Stimulated activated CD8-positive, alpha-beta memory T cell treated with anti-CD3 and anti-CD28 coated beads, Interleukin-7, amount 100 ng/mL, for 1 hour (primary cell): ENCODE measurements at places on chromosomes 4 and X.

DNA sequence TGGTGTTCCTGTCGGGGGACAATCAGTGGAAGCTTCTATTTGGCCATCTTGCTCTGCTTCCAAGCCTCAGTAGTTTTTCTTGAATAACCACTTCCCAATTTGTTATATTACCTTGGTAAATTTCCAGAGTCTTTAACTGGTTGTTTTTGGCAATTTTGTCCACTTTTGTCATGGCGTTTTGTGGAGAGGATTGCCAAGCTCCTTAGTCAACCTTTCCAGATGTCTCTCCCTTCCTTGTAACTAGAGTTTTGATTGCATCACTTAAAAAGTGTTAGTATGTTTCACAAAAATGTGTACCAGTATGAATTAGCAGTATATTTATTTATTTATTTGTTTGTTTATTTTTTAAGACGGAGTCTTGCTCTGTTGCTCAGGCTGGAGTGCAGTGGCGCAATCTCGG, 15.8 kb upstream of the UXT start:
- no peak for DNase-seq

DNA sequence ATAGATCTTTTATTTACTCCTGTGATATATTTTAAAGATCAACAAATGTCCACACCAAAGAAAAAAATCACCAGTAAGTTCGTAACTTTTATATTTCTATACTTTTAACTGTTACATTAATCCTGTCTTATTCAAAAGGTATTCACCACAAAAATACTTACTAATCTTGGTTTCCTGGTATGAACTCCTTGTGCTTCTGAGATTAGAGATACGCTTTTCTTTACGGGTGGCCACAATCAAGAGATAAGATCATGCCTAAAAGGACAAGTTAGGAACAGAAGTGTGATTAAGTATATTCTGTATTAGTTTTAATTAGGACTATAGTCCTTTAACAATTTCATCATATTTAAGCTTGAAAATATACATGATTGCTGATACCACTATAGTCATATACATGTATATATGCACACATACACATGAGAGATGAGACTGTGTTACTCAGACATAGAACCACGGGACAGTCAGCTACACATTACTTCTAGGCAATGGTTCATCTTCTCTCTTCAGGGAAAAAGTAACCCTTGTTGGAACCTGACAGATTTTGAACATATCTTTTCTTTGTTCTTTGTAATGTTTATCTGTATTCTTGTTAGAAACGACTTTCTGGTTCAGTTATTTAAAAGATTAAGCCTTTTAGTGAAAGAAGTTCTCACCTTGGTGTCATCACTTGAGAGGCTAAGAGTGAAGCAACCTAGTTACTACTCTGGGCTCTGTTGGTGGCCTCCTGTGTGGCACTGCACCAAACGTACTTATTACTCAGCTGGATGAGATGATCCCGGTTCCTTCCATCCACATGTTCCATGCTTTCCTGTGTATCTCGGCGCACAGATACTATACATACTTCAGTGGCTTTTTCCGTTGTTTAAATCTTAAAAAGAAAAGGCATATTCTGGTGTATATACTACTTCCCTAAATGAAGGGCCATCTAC, 146.1 kb downstream of the CBR4 start:
- DNase-seq: no peak

DNA sequence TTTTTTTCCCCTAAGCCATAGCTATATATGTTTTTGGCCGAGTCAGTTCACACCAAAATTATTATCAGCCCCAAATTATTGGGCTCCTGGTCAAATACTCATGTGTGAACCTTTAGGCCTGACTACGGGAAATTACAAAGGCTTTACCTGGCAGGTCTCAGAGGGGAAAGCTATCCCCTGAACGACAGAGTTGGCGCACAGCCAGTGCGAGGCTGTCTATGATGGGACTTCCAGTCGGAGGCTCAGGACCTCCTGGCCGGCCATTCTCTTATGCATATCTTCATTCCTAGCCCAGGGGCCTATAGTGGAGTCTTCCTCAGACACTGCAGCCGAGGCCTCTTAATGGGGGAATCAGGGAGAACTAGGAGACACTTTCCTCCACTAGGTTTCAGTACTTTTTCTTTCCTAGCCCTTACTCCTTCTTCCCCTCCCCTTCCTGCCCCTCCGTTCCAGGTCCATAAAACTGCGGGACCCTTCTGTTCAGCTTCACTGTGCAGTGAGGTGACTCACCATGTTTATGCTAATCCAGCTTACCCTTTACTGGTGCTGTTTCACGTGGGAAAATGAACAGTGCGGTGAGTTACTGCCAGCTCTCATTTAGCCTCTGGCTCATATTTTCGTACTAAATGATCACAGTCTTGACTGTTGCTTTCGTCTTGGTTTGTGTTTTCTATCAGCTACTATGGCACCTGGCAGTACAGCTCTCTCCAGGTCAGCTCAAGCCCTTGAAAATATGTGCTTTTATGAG, 533.9 kb downstream of the FSTL5 start:
- DNase-seq: no peak

- DNase-seq: no peak
Observed at GRCh38 chrX:38694394-38694793, 106.9 kb upstream of the MID1IP1 start.

- DNase-seq: no peak
Observed at GRCh38 chrX:145861818-145862217, 44.2 kb downstream of the SLITRK2 start.

DNA sequence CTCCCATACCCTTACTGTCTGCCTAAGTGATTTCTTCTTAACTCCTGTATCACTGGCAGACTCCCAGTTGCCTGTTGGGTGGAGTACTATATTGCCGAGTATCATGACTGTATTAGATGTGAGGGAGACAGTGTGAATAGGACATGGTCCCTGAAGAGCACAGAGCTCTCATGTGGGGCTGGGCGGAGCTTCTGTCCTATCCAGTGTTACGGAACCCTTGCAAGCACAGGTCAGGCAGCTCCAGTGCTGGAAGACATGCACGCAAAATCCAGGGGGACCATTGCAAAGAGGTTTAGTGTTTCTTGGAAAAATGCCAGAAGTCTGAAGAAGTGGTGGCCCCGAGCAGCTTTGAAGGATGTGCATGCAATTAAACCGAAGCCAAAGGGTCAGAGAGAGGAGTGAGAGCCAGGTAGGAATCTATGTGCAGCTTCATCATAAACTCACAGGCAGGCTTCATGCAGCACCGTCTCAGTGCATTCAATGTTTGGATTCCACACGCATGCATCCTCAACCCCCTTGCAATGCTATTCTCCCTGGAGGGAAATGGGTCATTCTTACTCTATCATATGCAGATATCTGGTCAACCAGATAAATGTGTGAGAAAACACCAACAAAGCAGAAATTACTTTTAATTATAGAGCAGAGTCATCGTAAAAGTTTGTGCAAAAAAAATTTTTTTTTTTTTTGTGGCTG, 49.7 kb upstream of the DHRSX start:
- DNase-seq: no peak

GRCh38 chr4:121030711-121031110, 41.6 kb downstream of the NDNF start:
- DNase-seq: no peak

GRCh38 chr4:155758481-155759371, at the start of gene GUCY1B1:
Gene GUCY1B1 (plus strand): TSS chr4:155759021. CDS start chr4:155759141, 120 bp downstream.
- DNase-seq: peak; percentile 44

- no peak for DNase-seq
Observed at GRCh38 chr4:153265306-153266047, 61.2 kb downstream of the TRIM2 start.

GRCh38 chr4:85557016-85557901, 82.3 kb downstream of the ARHGAP24 start:
- no peak for DNase-seq

DNA sequence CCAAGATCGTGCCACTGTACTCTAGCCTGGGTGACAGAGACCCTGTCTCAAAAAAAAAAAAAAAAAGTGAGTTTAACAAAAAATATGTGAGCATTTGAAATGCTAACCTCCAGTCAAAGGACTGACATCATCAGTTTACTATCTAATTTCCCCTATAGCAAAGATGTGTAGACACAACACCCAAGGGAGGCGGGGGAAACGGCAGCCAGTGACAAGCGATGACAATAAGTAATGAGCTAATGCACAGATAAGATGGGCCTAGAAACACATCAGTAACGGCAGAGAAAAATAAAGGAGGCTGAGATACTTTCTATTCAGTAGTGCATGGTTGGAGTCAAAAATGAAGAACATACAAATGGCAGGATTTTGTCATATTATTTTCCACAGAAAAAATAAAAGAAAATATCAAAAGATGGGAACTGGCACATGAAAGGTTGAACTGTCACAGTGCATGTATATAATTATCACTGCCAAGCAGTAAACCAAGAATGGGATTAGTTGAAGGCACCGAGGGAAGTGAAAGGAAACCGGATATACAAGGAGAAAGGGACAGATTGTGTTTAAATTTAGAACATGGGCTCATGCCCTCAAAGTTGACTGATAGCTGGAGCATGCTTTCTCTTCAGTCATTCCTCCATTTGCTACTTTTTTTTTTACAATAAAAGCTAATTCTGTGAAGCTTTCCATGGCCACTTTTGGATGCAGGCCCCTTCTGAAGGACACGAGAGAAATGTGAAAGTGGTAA, 41.8 kb downstream of the IGFBP7 start:
- no peak for DNase-seq

GRCh38 chrX:20029728-20030127, 38.9 kb upstream of the BCLAF3 start:
- DNase-seq: no peak

DNA sequence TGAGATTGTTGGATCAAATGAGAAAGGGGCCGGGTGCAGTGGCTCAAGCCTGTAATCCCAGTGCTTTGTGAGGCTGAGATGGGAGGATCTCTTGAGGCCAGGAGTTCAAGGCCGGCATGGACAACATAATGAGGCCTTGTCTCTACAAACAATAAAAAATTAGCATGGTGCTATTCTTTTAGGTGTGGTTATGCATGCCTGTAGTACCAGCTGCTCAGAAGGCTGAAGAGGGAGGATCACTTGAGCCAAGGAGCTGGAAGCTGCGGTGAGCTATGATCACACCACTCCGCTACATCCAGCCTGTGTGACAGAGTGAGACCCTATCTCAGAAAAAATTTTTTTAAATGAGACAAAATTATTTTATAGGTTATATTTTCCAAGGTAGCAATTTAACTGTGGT, 49.7 kb upstream of the TMEM150C start:
- DNase-seq: no peak

- no peak for DNase-seq
Observed at GRCh38 chrX:51834076-51834475, 59.3 kb upstream of the MAGED1 start.

DNA sequence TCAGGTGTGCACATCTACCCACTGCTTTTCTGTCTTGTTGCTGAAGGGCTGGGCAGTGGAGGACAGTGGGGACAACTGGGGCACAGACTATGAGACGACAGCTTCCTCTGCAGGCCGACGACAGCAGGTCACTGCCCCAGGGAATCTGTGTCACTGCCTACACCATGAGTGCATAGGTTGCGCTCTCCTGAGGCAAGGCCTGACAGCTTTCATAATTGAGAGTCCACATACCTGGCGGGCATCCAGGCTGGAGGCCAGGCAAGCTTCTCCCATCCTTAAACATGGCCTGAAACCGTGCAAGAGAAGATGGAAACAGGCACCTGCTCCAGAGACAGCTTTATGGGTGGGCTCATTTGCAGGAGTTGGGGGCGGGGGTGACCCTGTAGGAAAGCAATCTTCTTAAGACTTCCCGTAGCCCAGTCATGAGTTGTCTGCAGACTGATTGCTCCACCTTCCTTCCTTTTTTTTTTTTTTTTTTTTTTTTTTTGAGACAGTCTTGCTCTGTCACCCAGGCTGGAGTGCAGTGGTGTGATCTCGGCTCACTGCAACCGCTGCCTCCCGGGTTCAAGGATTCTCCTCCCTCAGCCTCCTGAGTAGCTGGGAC, 2.9 kb downstream of the ANOS1 start:
- DNase-seq: no peak

DNA sequence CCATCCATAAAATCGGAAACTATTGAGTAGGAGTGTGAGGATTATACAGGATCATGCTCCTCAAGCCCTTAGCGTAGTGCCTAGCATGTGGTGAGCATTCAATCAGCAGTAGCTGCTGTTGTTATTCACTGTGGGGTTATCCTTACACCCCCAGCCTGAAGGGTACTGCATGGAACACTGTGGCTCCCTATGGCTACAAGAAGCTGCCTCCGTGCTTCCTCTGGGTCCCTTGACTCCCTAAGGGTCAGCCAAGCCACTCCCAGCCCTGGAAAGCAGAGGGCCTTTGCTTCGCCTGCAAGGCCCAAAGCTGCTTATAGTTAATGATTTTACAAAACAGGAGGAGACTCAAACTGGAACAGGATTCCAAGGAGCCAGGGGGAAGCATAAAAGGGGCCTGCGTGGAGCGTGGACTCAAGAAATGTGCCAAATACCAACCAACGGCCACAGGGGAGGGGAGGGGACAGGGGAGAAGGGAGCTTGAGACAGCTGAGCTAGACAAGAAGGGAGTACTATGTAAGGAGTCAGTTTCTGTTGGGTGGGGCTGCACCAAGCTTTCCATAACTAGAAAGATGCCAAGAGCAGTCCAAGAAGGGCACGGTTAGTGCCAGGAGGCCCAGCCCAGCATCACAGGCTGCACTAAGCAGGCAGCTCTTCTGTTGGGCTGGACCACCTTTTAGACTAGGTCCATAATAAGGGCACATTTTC, 15.9 kb downstream of the SEPTIN6 start:
- no peak for DNase-seq

- no peak for DNase-seq
Observed at GRCh38 chrX:18360867-18361266, 6.4 kb upstream of the SCML2 start.
